NCI-H526 treated with DMSO at 0.1 percent for 48 hours (cell line): ENCODE measurements at places on chromosomes 6 and 20.
A peak's percentile ranks its signal among the peaks of the same experiment; 100 is the strongest.

GRCh38 chr6:170265655-170266054 lies 25.2 kb downstream of the DLL1 start:
- DNase-seq, result no peak

- no peak for DNase-seq
These were observed 473.1 kb downstream of the KIF16B start for GRCh38 chr20:16100111-16100510.

DNA sequence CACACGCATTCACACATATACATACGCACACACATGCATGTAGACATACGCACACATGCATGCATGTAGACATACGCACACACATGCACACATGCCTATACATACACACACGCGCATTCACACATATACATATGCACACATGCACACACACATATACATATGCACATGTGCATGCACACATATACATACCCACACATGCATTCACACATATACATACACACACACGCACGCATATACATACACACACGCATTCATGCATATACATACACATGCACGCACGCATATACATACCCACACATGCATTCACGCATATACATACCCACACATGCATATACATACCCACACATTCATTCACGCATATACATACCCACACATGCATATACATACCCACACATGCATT lies 80.5 kb downstream of the WDR27 start:
- DNase-seq, result no peak

GRCh38 chr6:154457046-154457713 lies 53.3 kb downstream of the CNKSR3 start:
- DNase-seq, result no peak

DNA sequence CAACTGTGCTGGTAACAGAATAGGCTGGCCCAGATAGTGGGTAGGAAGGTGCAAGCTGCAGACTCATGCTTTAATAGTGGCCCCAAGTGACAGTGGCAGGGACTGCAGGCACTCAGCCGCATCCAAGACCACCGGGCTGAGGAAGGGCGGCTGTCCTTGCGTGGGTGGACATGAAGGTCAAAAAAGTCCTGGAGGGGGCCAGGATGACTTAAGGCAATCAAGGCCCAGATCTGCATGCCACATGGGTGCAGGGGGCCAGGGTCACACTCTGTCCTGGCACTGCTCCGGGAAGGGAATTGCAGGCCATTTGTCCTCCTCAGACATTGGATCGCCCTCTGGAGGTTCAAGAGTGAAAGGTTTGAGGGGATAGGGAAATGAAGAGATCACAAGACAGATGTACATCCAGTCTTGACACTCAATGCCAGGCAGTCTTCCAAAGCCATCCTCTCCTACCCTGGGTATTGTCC lies 10.4 kb upstream of the VNN2 start:
- no peak for DNase-seq

DNA sequence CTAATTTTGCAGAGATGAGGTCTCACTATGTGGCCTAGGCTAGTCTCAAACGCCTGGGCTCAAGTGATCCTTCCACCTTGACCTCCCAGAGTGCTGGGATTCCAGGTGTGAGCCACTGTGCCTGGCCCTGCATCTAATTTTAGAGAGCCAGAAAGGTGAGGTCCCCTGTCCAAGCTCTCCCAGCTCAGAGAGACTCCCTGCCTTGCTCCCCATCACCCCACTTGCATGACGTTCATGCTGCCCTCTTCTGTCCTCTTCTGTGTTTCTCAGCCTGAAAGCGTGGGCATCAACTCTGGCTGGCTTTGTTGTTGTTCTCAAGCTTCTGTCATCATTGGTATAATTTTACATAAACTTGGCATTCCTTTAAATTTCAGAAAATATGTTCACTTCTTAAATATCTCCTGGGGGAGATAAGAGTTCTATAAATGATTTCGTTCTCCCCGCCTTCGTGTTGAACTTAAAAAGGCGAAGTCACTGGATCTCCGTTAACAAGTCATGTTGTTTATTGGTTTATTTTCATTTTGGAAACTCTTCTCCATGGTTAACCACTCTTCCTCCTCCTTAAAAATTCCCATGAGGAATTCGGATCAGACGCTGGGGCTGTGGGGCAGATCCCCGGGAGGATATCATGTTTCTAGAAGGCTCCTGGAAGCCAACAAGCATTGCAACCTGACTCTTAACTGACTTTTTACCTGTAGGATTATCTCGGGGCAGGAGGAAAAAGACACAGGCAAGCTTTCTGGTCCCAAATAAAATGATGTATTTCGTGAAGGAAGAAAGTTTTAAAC lies 13.2 kb upstream of the PARD6B start:
- DNase-seq, result no peak

GRCh38 chr20:49768204-49769047 lies 44.2 kb upstream of the SLC9A8 start:
- no peak for DNase-seq

- DNase-seq, result no peak
These were observed 60.7 kb downstream of the SHLD1 start for GRCh38 chr20:5810800-5811422.

DNA sequence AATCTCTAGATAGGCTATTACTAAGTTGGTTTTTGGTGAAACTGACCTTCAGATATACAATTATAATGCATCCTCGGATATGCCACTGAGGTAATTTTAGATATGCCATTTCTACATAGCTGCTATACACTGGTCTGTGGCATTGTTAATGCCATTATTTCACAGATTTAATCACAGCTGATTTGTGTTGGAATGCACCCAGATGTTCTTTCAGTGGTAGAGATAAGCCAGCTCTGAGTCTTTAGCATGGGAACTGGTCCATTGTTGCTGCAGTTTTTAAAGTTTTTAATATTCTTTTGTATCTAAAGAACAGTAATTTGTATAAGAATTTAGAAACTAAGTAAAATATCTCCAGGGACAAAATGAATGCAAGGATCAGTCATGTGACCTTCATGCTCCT lies 6.8 kb downstream of the TMX4 start:
- DNase-seq, result no peak

DNA sequence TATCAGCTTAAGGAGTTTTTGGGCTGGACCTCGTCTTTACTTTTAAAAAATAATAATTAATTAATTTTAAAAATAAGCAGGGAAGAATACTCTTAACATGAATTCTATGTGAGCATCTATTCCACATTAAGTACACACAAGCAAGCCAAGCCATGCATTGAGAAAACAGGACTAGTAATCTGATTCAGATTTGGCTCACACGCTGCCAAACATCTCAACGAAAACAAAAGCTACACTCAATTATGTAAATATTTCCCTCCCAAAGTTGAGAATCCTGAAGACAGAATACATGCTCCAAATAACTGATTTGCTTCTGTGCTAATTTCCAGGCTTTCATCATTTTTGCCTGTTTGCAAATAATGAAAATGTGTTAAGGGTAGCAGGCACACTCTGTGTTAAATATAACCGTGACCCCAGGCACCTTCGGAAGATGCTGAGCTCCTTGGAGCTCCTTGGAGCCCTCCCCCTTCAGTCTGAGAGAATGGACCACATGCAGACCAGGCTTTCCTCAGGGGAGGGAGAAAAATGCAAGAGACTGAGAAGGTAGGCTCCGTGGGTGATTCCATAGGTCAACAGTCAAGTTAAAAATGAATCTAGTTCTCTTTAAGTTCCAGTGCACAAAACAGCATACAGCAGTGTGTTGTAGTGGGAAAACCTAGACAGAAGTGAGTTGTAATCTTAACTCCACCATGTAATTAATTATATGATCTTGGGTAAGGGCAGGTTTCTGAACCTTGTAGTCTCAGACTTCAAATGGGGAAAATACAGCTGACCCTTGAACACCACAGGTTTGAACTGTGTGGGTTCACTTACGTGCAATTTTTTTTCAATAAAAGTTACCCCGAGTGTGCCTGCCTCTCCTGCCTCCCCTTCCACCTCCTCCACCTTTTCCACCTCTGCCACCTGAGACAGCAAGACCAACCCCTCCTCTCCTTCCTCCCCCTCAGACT lies 161.3 kb upstream of the RREB1 start:
- no peak for DNase-seq

DNA sequence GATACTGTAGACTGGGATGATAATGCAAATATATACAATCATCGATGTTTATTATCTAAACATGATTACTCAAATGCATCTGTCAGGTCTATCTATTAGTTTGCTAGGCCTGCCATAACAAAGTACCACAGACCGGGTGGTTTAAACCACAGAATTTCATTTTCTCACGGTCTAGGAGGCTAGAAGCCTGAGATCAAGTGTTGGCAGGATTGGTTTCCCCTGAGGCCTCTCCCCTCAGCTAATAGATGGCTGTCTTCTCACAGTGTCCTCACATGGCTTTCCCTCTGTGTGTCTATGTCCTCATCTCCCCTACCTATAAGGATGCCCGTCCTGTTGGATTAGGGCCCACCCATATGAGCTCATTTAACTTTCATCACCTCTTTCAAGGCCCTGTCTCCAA lies 512.6 kb upstream of the SLC35B3 start:
- no peak for DNase-seq

- DNase-seq, result no peak
These were observed 5.7 kb upstream of the SASH1 start for GRCh38 chr6:148336901-148337300.

DNA sequence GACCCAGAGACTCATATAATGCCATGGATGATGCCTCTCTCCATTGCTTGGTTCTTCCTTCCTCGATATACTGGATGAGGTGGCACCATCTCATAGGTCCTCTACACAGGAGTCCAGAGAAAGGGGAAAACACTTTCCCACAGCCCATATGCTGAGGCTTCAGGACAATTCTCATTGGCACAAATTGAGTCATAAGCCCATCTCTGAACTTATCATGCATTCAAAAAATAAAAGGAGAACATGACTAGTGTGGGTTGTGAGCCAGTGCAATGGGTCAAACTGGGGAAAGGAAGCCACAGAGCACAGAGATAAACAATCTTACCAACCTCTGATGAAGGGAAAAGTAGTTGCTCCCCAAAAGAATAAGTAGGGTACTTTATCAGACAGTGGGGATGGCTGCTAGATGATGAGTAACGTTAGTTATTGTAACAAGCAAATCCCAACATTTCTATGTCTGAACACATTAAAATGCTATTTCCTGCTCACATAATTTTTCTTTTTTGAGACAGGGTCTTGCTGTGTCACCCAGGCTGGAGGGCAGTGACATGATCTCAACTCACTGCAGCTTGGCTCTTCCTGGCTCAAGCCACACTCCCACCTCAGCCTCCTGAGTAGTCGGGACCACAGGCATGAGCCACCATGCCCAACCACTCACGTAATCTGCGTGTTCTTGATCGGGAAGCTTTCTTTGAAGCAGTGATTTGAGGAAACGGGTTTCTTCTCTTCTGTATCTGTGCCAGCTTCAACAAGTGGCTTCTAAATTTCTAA lies 27.0 kb downstream of the SOD2 start:
- no peak for DNase-seq

- no peak for DNase-seq
These were observed 24.3 kb downstream of the EDEM2 start for GRCh38 chr20:35122756-35123405.

DNA sequence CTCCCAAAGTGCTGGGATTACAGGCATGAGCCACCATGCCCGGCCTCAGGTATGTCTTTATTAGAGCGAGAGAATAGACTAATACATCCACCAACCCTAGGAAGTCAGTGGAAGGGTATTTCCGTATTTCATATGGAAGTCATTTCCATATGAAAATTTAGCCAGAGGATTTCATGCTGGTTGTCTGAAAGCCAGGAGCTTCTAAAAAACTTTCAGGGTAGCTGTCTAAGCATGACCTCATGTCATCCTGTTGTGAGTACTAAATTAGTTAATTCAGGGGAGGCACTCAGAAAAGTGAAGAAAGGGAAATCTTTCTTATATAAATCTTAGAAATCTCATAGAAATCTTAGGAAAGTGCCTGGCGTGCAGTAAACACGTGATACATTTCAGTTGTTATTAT lies 16.5 kb downstream of the SLC52A3 start:
- no peak for DNase-seq

DNA sequence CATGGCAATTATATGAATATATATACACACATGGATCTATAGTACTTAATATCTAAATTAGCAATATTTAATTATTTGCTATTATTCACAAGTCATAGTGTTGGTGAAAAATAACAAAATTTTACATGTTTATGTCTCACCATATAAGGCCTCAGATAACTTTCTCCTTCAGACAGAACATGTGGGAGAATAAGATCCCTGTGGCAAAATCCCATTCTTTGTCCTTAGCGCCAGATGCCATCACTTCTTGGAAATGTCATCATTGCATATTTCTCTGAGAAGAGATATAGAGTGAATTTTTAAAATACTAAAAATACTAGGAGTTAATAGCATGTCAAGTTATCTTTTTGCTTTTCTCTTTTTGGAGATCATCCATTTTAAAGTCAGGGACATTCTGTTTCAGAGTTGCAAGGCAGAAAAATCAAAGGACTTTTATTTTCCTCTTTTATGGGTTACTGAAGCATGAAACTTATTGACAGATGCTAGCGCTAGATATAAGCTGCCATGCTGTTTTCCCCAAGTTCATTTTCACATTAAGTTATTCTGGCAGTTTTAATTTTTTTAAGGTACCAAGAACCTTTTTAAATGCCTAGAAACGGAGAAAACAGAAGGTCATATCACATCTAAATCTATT lies 30.4 kb upstream of the STXBP5 start:
- no peak for DNase-seq

- peak; percentile 22 for DNase-seq
These were observed 1.2 kb downstream of the PANK2 start for GRCh38 chr20:3890398-3890751.

DNA sequence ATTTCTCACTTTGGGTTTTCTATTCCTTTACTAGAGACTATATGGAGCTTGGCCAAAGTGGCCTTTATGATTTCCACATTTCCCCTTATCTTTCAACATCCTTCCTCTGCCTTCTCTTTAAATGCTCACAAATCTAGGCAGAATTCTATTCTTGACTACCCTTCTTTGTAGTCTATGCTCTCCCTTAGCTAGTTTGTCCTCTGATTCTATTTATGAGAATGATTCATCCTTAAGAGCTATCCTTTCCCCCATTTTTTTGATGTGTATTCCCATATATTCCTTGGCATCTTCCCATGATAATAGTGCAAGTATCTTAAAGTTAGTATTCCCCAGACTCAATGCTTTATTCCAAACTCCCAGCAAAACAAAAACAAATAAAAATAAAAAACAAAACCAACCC lies 53.1 kb downstream of the IL20RA start:
- no peak for DNase-seq

- no peak for DNase-seq
These were observed 6.4 kb downstream of the TPMT start for GRCh38 chr6:18148304-18149025.

- DNase-seq, result peak; percentile 48
These were observed 373.5 kb upstream of the BTBD3 start for GRCh38 chr20:11544029-11544678.

- DNase-seq, result no peak
These were observed 4.2 kb downstream of the AHI1 start for GRCh38 chr6:135493218-135493961.

- DNase-seq, result no peak
These were observed 1.0 kb downstream of the SYNE1 start for GRCh38 chr6:152636021-152636608.

DNA sequence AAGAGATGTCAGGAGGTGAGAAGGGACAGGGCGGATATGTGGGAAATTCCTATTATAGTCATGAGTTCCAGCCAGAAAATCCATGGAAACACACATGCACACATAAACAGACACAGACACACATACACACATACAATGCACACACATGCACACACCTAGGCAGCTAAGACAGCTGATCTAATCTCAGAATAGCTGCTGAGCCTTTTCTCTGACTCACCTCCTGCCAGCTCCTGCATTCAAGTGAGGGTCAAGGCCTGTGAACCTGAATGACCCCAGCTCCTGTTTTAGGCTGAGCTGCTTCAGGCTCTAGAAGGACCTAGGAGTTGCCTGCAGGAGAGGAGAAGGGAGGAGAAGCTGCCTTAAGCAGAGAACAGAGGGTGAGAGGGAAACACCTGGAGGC lies 21.6 kb upstream of the RAET1L start:
- DNase-seq, result no peak

GRCh38 chr6:32943864-32944649 lies 3.2 kb upstream of the HLA-DMB start:
- no peak for DNase-seq
